Stimulated activated CD8-positive, alpha-beta memory T cell treated with anti-CD3 and anti-CD28 coated beads, Interleukin-7, amount 100 ng/mL, for 24 hours (primary cell): ENCODE measurements at places on chromosomes 4 and X.

- no peak for DNase-seq
Observed at GRCh38 chr4:57037982-57038604, 59.4 kb downstream of the POLR2B start.

- DNase-seq, result no peak
Observed at GRCh38 chr4:163200727-163201349, 34.1 kb upstream of the NAF1 start.

- DNase-seq, result no peak
Observed at GRCh38 chr4:15148199-15148598, 145.9 kb downstream of the CPEB2 start.

DNA sequence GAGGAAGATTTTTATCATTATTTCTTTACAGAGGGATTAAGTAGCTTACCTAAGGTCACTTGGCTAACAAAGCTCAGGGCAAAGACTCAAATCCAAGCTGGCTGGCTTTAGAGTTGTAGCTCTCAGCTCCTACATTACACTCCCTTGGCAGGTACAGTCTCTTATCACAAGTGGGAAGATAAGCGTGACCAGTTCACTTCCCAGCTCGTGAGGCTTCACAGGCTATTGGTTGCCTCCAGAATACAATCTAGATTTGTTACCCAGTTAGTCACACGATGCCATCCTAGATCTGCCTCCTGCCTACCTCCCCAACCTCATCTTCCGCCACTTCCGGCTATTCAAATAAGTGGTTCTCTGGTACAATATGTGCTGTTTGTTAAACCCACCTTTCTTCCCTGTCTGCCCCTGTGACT is 3.7 kb downstream of the MMRN1 start:
- DNase-seq, result no peak

GRCh38 chrX:154441564-154441963 is 2.4 kb upstream of the FAM50A start:
- DNase-seq, result no peak

DNA sequence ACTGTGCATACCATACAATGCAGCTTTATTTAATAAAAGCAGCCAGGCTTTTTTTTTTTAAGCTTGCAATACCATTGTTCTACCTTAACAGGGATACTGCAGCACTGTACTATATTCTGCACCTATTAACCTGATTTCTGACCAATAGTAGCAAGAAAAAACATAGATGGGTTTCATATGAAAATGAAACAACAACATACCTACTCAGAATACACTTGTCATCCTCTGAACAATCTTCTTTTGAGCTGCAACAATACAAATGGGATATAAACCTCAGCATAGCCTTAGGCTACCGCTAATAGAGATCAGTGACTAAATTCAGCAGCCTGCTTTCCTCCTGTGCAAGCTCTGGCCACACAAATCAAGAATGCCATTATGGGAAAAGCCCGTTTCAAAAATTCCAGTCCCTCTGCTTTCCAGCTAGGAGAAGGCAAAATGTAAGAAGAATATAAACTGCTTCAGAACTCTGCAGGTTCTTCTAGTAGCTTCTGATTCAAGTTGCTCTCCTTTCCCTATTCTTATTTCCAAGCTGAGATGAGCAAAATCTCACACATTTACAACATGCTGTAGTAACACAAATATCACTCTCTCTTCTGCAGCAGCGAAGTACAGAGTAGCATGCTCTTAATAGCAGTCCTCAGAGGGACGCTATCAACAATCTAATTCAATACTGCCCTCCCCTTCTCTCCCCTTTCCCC is 143.4 kb downstream of the KLHL13 start:
- DNase-seq, result no peak

DNA sequence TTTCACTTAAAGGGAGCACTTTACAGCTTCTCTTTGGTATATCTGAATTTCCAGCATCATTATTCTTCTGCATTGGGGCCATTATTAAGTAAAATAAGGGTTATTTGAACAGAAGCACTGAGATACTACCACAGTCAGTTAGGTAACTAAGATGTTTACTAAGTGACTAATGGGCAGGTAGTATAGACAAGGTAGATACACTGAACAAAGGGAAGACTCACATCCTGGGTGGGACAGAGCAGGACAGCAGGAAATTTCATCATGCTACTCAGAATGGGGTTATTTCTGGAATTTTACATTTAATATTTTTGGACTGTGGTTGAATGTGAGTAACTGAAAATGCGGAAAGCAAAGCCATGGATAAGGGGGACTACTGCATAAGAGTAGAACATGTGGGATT is 316.0 kb downstream of the CCSER1 start:
- no peak for DNase-seq

DNA sequence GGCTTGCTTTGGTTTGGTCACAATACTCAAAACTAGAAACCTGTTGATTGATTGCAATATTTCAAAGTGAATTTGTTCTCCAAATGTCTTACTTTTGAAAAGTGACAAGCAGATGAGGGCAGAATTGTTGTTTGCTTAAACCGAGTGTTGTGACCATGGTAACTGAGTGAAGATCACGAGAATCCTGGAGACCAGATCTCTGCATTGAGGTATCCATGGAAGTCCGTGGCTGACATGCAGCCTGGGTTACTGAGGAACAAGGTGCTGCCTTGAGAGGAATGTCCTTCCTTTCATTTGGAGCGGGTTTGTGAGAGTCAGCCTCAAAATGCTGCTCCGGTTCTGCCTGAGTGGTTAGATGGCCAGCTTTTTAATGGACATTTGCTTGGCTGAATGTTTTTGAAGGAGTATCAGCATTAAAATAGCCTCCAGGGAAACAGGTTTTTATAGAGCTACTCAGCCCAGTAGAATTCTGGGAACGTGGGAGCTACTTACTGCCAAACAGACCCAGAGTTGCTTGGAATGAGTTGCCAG is 31.3 kb downstream of the NYX start:
- no peak for DNase-seq

GRCh38 chrX:683576-683975 is 53.0 kb downstream of the SHOX start:
- DNase-seq, result no peak

GRCh38 chrX:63754136-63754859 is 30.7 kb downstream of the ARHGEF9 start:
- DNase-seq, result no peak

GRCh38 chr4:3520796-3521600 is 11.2 kb downstream of the LRPAP1 start:
- DNase-seq, result no peak

GRCh38 chr4:43452948-43453347 is 560.4 kb downstream of the GRXCR1 start:
- no peak for DNase-seq

DNA sequence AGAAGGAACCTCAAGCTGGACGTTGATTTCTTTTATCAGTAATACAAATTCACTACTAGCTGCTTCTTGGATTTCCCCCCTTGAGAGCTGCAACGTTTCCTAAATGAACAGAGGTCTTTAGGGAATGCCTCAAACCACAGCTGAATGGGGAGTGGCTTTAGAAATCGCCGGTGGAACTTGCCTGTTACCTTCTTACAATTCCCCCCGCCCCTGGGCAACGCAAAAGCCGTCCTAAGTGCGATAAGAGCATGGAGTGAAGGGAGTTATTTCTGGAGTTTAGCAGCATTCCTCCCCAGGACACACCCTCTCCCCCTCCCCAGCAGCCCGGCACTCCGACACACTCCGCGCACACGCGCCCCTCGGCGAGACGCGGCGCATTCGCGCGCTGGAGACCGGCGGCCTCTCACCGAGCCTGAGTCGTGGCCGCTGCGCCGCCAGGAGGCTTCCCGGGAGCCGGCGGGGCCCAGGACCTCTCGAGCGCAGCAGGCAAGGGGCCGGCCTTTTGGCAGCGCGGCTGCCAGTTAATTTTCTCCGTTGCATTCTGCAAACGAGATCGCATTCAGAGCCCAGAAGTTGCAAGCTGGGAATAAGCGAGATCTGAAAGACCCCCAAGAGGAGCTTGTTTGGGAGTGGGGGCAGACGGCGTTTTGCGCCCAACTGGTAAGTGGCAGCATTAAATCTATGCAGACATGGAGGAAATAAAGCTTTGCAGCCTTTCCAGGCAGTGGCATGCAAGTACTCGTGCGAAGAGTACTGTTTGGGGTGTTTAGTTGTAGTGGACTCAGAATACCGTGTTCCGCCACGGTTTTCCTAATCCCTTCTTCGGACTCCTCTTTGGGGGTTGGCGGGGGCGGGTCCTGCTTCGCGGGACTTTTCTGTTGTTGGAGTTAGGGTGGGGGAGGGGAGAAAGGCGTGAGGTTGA is 134.7 kb downstream of the PALLD start:
- DNase-seq, result no peak

- no peak for DNase-seq
Observed at GRCh38 chrX:12701628-12702027, 89.6 kb upstream of the PRPS2 start.

DNA sequence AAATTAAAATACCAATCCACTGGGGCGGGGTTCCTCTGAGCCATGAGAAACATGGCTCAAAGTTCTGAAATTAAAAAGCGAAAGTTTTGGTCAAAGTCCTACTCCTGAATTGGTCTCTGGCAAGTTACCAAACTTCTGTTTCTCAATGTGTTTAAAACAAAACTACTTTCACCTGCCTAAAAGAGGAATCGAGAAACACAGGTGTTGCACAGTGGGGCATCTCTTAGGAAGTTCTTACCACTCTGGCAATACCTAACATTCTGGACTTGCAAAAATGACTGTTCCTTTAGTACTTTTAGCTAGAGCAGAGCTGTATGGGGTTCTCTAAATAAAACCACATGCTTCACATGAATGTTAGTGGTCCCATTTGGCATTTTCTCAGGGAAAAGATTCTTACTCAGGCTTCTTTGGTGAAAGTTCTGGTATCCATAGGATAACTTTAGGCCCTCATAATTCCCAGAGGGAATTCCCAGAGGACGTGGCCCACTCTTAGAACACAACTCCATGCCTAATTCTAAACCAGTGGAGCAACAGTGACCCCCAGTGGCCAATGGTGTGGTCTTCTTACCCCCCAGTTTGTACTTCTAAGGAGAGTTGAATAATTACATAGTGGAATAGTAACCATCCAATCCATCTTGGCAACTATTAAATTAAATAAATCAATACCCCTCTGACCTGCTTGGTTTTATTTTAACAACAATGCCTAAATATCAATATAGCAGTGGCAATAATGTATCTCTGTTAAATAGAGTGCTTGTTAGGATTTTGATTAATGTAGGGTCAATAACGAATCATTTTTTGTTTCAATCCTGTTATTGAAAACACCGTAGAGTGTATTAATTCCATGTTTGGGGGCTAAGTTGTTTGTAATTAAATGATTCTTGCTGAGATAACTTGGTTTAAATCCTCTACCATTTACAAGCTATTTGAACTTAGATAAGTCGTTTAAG is 21.9 kb downstream of the BMP3 start:
- DNase-seq, result peak; percentile 22

DNA sequence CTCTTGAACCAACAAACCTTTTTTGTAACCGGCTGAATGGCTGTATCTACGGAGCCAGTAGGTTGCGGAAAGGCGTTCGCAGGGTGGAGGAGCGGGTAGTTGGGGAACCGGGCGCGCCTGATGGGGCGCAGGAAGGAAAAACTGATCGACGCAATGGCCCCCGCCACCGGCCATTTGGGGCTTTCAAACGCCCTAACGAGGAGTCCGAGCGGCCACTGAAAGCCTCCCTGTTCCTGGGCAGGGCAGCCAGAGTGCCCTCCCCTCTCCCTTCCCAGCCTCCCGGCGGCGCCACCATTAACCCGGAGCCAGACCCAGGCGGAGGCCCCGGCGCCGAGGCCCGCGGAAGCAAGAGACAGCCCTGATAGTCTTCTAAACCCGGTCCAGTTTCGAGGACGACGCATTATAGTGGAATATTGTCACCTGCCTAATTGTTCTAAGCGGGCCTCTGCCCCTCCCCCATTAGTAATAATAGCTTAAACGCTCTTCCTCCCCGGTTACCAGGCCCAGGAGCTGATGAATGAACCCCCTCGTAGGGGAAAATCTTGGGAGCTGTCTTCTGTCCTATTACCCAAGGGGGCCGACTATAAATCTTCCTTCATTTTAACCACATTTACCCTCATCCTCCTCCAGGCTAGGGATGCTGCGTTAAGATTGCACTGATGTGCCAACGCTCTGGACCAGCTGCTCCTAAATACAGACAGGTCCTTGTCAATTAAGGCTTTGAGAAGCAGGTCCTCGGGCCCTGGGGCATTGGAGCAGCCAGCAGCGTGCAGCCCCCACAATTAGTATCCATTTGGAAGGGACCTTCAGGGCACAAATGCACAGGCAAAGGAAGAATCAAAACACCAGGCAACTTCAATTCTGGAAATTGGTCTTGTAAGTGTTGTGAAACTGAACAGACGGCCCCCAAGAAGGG is 61.6 kb upstream of the TMEM33 start:
- DNase-seq, result no peak

DNA sequence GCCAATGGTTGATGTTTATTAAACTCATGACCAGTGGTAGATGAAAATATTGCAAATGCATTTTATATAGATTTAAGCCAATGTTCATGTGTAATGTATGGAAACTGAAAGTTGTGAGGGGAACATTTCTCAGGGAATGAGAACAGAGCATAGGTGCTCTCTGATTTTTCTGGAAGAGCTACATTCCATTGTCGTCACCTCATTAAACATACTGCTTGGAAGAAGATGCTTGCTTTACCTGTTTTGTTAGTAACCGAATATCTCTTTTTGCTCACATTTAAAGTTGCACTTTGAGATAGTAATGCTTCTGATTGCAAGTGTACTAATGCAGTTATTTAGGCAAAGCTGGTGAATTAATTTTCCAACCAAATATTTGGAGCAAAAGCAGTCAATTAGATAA is 93.8 kb upstream of the CLCN4 start:
- no peak for DNase-seq

GRCh38 chrX:40502688-40503087 is 78.1 kb upstream of the ATP6AP2 start:
- DNase-seq, result no peak
